ENCODE measurements at places on chromosomes 6 and 20. TPM values are rescaled to one million over a fixed set of nuclear protein-coding genes. Genes with fewer than 3 reads are reported as not detected.

The DSN1 gene
- 5.8 TPM for polyA plus RNA-seq

GRCh38 chr6:91097364-91097763 lies 510.5 kb upstream of the MAP3K7 start:
- DNase-seq = peak; percentile 42

The DEFB124 gene
- polyA plus RNA-seq = 0.13 TPM

- DNase-seq = no peak
Observed at GRCh38 chr20:16537025-16537665, 36.1 kb downstream of the KIF16B start.

The CAGE1 gene
- polyA plus RNA-seq = not detected

All from heart right ventricle (tissue), 16 donors.